ENCODE measurements at places on chromosomes 4 and X.

- no peak for DNase-seq
Measured at GRCh38 chr4:6776920-6777635, 5.4 kb upstream of the KIAA0232 start.

DNA sequence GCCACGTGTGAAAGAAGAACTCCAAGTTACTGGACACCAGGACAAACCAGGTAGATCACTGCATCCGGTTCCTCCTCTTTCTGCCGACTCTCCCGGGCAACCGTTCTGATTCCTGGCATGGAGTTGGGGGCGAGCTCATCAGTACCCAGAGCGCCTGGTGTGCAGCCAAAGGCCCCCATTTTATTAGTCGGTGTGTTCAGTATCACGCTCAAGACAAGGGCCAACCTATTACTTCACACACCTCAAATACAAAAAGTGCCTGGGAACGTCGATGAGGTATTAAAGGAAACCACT is 2.8 kb upstream of the CTBP1 start:
- DNase-seq: no peak

GRCh38 chr4:38167973-38168372 is 207.8 kb downstream of the PTTG2 start:
- DNase-seq: no peak

DNA sequence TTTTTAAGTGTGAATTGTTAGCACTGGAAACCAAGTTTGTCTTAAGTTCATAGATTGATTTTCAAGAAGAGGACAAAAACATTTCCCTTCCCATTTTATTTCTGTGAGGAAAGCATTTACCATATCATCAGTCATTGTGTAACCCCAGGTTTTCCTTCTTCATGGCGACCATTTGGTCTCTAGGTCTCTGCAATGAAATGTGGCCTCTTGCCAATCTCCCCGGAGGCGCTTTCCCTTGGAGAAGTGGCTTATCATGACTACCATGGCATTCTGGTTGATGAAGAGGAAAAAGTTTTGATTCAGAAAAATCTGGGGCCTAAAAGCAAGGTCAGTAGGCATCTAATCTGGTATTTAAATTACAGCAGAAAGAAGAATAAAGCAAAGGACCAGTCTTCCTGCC is 54.4 kb downstream of the ADD1 start:
- no peak for DNase-seq

DNA sequence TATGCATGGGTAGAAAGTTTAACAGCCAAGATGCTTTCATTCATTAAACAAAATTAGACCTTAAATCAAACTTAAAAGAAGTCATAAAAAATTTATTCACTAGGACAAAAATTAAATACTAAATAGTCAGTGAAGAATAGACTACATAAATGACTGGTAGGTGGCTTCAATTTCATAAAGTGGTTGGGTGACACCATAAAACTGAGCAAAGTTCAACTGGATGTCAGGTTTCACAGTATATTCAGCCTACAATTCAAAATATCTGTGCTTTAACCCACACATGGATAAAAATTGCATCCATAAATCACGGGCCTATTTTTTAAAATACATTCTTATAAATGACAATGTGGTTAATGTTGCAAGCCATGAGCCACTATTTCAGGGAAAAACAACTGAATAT is 582.3 kb downstream of the IL15 start:
- no peak for DNase-seq

DNA sequence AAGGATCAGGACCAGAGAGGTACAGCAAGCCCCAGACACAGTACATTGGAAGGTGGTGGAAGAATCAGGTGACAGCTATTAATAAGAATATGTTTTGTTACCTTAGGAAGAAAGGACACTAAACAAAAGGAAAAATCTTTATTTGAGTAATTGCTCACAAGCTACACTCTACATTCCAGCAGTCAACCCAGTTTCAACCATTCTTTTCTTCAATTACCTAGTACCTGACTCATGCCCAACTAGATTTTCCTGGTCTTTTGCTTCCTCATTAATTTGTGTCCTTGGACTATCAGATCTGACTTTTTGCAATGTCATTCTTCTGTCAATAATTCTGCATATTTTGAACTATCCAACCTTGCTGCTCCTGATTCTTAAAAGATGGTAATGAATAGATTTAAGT is 22.5 kb upstream of the GLRA2 start:
- no peak for DNase-seq

- no peak for DNase-seq
Measured at GRCh38 chrX:65516756-65517155, 17.8 kb downstream of the LAS1L start.

GRCh38 chrX:129876771-129877305 is 29.1 kb upstream of the UTP14A start:
- DNase-seq: no peak

DNA sequence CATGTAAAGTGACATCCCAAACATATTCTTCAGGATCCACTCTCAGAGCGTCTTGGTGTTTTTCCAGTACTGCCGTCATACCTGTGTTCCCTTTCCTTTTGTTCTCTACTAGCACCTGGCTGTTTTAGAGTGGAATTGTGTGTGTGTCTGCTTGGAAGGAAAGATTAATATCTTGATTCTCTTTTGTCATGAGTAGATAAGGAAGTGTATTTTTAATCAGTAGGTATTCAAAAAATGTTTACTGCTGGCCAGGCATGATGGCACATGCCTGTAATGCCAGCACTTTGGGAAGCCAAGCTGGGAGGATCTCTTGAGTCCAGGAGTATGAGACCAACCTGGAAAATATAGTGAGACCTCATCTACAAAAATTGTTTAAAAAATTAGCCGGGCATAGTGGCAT is 198.8 kb downstream of the CBR4 start:
- no peak for DNase-seq

GRCh38 chr4:182806259-182807252 is 110.6 kb downstream of the DCTD start:
- DNase-seq: no peak

DNA sequence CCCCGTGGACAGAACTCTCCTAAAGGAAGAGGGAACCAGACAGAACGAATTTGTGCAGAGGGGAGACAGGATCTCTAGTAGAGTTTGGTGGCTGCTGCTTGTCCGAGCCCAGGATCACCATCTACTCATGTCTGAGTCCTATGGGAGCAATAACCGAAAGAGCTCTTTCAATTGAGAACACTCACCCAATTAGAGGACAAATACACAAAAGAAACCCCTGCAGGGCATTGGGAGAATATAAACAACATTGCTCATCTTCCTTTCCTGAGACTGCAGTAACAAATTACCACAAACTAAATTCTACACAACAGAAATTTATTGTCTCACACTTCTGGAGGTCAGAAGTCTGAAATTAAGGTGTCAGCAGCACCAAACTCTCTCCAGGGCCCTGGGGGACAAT is 65.6 kb downstream of the SPINK2 start:
- no peak for DNase-seq

DNA sequence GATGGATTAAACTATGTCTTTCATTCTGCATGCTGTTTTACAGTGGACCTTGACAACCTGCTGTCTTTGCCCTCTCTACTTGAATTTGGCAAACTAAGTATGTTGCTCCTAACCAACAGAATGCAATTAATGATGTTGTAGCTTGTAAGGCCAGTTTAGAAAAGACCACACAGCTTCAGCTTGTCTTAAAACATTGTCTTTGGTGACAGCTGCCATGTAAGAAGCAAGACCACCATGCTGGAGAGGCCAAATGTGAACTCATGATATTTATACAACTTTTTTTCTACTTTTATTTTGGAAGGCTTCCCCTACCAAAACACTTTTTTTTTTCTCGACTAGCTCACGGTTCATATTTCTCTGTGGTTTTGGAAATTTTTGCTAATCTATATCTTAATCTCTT is 278.0 kb upstream of the GNPDA2 start:
- no peak for DNase-seq

DNA sequence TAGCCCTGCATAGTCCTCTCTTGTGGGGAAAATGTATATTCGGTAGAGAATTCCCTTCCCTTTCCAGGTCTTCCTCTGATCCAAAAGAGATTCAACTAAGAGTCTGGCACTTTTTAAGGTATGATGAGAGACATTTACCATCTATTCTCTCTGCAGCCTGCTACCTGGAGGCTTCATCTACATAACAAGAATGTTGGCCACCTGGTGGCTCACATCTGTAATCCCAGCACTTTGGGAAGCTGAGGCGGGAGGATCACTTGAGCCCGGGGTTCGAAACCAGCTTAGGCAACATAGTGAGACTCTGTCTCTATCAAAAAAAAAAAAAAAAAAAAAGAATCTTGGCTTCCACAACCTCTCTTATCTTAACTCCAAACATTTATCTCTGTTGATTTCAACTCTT is 40.4 kb upstream of the NOCT start:
- DNase-seq: no peak

DNA sequence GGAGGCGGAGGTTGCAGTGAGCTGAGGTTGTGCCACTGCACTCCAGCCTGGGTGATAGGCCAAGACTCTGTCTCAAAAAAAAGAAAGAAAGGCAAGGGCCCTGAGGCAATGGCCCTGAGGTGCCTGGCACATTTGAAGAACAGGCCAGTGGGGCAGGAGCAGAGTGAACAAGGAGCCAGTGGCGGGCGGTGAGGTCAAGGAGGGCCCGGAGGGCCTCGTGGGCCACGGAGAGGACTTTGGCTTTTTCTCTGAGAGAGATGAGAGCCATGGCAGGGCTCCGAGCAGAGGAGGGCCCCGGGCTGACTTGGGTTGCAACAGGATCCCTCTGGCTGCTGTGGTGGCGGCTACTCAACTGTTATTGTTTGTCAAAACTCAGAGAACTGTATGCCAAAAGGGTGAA is 13.3 kb downstream of the FTSJ1 start:
- no peak for DNase-seq

GRCh38 chr4:2320152-2320551 is 58.2 kb upstream of the MXD4 start:
- DNase-seq: no peak

GRCh38 chrX:9785944-9786797 is at the start of gene SHROOM2:
TSS of gene SHROOM2 (plus strand) at chrX:9786429. CDS start at chrX:9786546, 117 bp downstream.
- no peak for DNase-seq

DNA sequence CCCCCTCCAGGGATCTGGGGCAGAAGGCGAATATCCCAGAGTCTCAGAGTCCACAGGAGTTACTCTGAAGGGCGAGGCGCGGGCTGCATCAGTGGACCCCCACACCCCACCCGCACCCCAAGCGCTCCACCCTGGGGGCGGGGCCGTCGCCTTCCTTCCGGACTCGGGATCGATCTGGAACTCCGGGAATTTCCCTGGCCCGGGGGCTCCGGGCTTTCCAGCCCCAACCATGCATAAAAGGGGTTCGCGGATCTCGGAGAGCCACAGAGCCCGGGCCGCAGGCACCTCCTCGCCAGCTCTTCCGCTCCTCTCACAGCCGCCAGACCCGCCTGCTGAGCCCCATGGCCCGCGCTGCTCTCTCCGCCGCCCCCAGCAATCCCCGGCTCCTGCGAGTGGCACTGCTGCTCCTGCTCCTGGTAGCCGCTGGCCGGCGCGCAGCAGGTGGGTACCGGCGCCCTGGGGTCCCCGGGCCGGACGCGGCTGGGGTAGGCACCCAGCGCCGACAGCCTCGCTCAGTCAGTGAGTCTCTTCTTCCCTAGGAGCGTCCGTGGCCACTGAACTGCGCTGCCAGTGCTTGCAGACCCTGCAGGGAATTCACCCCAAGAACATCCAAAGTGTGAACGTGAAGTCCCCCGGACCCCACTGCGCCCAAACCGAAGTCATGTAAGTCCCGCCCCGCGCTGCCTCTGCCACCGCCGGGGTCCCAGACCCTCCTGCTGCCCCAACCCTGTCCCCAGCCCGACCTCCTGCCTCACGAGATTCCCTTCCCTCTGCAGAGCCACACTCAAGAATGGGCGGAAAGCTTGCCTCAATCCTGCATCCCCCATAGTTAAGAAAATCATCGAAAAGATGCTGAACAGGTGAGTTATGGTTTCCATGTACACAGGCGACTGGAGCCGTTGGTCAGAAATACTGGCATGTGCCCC is at the start of gene CXCL1:
Gene CXCL1 (plus strand): TSS at position 264 of the 926 bp plus-strand sequence. CDS start 78 bp downstream, at position 342.
- no peak for DNase-seq

GRCh38 chr4:80463509-80463908 is 128.0 kb downstream of the CFAP299 start:
- no peak for DNase-seq

- DNase-seq: no peak
Measured at GRCh38 chr4:168722391-168722790, 225.5 kb downstream of the PALLD start.

GRCh38 chr4:77776182-77777134 is 42.7 kb downstream of the CNOT6L start:
- DNase-seq: peak; percentile 18

DNA sequence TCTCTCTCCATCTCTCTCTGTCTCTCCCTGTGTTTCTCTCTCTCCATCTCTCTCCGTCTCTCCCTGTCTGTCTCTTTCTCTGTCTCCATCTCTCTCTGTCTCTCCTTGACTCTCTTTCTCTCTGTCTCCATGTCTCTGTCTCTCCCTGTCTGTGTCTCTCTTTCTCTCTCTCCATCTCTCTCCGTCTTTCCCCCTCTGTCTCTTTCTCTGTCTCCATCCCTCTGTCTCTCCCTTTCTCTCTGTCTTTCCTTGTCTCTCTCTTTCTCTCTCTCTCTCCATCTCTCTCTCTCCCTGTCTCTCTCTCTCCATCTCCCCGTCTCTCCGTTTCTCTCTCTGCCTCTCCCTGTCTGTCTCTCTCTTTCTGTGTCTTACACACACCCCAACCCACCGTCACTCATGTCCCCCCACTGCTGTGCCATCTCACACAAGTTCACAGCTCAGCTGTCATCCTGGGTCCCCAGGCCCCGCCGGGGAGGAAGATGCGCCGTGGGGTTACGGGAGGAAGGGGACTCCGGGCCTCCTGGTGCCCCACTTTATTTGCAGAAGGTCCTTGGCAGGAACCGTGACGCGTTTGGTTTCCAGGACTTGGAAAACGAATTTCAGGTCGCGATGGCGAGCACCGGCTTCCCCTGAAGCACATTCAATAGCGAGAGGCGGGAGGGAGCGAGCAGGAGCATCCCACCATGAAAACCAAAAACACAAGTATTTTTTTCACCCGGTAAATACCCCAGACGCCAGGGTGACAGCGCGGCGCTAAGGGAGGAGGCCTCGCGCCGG is 1.2 kb upstream of the SHOX start:
- DNase-seq: no peak

GRCh38 chr4:55980725-55981124 is 32.0 kb downstream of the CEP135 start:
- no peak for DNase-seq

- DNase-seq: no peak
Measured at GRCh38 chrX:142923201-142923600, 102.5 kb upstream of the SPANXN4 start.

- no peak for DNase-seq
Measured at GRCh38 chr4:115678425-115678941, 565.1 kb upstream of the NDST4 start.

- no peak for DNase-seq
Measured at GRCh38 chr4:87947381-87948160, 27.9 kb upstream of the SPP1 start.

All from AG04450 (cell line).